Bone marrow (tissue), 2 donors: ENCODE measurements at places on chromosomes 5 and 9.

GRCh38 chr5:144659634-144660227 is 489.1 kb downstream of the KCTD16 start:
- DNase-seq = no peak

GRCh38 chr9:121021301-121021700 is 28.8 kb downstream of the C5 start:
- no peak for DNase-seq

DNA sequence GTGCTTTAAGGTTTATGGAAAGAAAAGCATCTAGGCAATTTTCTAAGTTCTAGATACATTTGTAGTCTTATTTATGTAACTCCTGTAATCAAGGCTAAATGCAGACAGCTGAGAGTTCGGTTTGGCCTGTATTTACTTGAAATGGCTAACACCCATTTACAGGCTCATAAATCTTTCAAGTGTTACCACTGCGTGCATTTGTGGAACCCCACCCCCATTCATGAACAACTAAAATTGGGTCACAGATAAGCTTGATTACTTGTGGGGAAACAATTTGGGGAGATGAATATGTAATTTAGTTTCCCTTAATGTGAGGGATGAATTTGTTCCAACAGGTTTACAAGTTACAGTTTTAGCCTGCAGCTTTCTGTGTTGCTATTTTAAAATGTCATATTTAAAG is 360.6 kb downstream of the ARRDC3 start:
- no peak for DNase-seq

DNA sequence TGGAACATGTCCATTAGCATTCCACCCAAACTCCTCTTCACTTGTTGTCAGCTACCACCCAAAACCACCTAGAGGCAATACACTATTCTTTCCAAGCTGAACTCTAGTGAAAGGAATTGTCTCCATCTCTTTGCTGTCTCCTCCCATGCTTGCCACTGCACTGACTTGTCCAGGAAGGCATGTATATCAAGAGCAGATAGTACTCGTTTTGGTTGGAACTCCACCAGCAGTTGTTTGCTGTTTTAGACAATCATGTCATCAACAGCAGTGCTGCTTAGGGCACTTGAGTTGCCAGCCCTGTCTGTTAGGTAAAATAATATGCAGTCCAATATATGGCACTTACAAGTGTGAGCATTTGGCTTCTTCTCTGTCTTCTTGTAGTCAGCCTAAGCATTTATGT is 80.0 kb upstream of the SAP30L start:
- DNase-seq = no peak

GRCh38 chr5:66246608-66247007 is 102.5 kb downstream of the SREK1 start:
- no peak for DNase-seq

- DNase-seq = no peak
These were observed 28.3 kb downstream of the RASGRF2 start for GRCh38 chr5:80988419-80988935.

GRCh38 chr9:89731262-89732182 is 126.7 kb downstream of the GADD45G start:
- no peak for DNase-seq

GRCh38 chr5:34695275-34696027 is 39.3 kb downstream of the RAI14 start:
- no peak for DNase-seq

DNA sequence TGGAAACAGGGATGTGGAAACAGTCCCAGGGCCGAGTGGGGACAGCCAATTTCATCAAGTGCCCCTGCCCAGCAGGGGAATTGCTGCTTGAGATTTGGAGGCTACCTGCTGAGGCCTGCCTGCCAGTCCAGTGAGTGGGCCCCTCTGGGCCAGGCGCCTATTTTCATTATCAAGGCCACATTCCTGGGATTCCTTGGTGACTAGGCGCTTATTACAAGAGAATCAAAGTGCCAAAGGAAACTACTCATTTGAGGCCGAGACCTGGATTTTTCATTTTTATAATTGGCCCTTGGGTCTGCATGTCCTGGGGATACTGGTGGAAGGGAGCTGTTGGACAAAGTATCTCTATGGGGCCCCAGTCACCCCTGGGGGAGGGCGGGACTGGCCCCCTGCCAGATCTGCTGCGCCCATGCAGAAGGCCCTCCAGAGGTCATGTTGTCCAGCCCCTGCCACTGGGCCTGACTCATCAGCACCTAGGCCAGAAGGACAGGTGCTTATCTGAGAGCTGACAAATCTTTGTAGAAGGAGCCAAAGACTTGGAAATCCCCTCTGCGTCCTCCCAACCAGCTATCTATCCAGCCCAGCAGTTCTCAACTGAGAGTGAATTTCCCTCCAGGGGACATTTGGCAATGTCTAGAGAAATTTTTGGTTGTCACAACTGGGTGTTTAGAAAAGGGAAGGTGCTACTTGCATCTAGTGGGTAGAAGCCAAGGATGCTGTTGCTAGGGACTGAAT is 45.6 kb downstream of the FOXI1 start:
- DNase-seq = no peak

GRCh38 chr5:57338068-57338867 is 144.3 kb downstream of the ACTBL2 start:
- DNase-seq = no peak

DNA sequence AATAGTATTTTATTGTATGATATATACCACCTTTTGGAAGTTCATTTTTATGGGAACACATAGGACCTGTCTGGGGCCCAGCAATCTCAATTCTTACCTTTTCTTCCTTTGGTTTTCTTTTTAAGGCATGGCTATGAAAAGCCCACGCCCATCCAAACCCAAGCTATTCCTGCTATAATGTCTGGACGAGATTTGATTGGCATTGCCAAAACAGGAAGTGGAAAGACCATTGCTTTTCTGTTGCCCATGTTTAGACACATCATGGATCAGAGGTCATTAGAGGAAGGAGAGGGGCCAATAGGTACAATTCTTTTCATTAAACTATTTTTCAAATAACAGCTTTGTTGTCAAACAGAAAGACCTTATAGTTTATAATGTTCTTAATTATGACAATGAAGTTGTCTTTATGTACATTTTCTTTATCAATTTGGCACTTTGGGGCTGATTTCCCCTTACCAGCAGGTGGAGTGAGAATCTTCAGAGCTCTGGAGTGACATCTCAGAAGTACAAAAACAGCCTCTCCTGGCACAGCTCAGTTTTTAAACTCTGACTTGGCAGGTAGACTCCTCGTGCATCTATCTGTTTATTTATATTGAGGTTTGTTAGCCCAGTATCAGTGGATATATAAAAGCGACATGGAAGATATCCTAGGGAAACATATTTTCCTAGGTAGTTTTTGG is 25.8 kb downstream of the DDX46 start:
- DNase-seq = no peak

- no peak for DNase-seq
These were observed 252.1 kb downstream of the SEC61B start for GRCh38 chr9:99474186-99474585.

- DNase-seq = no peak
These were observed 45.5 kb downstream of the FOCAD start for GRCh38 chr9:20729523-20729922.

DNA sequence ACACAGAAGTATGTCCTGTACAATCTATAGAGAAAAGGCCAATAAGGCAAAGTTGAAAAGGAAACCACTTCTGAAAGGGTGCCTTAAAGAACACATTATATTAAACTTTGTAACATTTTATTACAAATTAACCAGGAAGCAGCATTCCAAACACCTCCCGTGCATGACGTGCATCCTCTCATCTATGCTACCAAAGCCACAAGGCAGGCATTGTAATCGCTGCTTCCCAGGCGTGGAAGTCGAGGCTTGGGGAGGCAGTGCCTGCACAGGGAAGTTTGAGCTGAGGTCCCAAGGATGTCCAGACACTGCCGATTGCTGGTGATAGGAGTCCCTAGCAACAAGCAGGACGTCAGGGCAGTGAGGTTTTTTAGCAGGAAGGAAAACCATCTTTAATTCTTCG is 44.3 kb upstream of the BARHL1 start:
- DNase-seq = no peak
